COLO829 (cell line): ENCODE measurements at places on chromosomes 6 and 20.

DNA sequence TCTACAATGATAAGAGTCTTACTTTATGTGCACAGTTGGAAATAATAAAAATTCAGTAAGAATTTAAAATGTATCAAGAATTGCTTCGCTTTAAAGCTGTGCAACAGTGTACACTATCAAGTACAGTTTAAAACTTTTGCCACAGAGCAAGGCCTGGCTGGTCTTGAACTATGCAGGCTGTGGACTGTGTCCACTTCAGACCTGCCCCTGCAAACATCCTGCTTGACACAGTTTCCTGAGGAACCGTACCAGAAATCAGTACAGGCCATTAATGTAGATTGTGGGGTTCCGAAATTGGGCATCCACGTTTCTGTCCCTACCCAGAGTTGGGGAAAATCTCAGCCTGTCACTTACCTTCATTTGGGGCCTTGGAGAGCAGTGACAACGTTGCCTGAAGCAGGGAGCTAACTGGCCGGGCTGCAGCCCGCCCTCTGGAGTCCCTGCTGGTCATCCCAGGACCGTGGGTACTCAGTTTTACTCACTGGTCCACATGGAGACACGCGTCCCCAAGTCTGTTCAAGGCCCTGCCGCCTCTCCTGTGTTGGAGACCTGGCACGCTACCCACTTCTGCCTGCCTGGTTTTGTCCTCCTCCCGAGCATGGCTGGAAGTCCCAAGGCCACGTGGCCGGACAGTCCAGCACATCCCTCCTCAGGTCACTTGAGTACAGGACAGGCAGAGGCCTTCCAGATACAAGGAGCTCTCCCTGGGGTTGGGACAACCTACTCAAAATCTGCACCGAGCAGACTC lies 8.4 kb downstream of the NINL start:
- DNase-seq: no peak

GRCh38 chr6:142184307-142184706 lies 37.2 kb downstream of the VTA1 start:
- no peak for DNase-seq

GRCh38 chr6:136251394-136251793 lies 1.3 kb upstream of the MTFR2 start:
- no peak for DNase-seq

- DNase-seq: no peak
Observed at GRCh38 chr20:63964412-63964811, 5.3 kb downstream of the ZNF512B start.

- no peak for DNase-seq
Observed at GRCh38 chr20:38060536-38060935, 27.0 kb downstream of the RPRD1B start.
